Inflammatory macrophage (primary cell): ENCODE measurements at places on chromosomes 12 and 14.

DNA sequence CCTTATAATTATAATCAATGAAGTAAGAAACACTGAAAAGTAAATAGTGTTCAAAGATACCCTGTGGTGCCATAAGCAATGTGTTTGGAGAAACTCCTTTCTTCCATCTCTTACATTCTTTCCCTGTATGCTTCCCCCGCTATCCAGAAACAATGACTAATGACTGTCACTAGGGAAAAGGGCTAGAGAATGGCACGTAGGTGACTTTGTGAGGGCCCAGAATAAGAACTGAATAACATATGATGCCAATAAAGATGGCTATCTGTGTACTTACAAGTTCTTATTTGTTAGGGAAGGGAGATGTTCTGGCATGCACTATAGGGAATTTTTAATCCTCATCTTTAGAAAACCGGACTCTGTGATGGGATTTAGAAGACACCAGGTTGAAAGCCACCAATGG lies 4.7 kb upstream of the KRT7 start:
- DNase-seq, result no peak

DNA sequence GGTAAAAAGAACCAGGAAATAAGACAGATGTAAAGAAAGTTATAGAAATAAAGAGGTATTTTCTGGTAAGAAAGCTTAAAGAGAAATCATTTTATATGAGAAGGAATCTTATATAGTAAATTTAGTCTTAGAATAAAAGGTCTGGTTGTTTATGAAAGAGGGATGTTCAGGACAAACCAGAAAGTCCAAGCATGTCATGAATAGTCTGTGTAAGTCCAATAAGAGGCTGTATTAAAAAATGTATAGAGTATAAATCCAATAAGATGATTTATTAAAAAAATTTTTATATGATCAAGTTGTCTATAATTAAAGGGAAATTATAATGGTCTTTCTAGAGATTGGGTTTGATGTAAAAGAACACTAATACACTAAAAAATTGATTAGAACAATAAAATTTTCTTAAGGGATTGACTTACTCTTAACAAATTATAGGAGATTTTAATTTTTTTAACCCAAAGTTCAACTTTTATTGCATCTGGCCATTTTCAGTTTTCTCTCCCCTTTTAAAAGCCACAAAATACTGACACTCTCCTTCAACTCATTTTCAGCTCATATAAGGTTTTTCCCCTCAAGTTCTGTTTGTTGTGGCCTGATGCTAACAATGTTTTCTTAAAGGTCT lies 35.1 kb downstream of the ST8SIA1 start:
- DNase-seq, result no peak

GRCh38 chr14:87698481-87698880 lies 294.5 kb downstream of the GALC start:
- no peak for DNase-seq

GRCh38 chr14:94612174-94612573 lies at the start of gene SERPINA3:
SERPINA3 (plus strand) TSS chr14:94612391; CDS start chr14:94614442, 2,051 bp downstream.
- DNase-seq, result no peak

- DNase-seq, result no peak
These were observed 484.8 kb downstream of the EGLN3 start for GRCh38 chr14:33465846-33466700.

- no peak for DNase-seq
These were observed 6.7 kb upstream of the KRT75 start for GRCh38 chr12:52440821-52441319.

DNA sequence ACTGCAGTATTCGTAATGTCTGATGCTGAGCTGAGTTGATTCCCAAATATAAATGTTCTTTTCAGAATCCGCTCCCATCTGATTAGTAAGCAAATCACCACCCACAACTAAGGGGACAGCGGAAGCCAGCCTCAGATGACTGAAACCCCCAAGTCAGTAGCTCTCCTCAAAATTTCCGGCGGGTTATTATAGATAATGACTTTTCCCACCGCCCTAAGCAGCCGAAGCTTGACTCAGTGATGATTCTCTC lies 469 bp upstream of the LRFN5 start:
- no peak for DNase-seq

- DNase-seq, result no peak
These were observed 619.4 kb upstream of the ATP2B1 start for GRCh38 chr12:90327793-90328743.

- no peak for DNase-seq
These were observed 111.3 kb downstream of the DYRK2 start for GRCh38 chr12:67759829-67760228.

- no peak for DNase-seq
These were observed 61.4 kb upstream of the PCED1B start for GRCh38 chr12:47017901-47018475.

- DNase-seq, result no peak
These were observed 100.2 kb upstream of the ALX1 start for GRCh38 chr12:85179680-85180270.

GRCh38 chr14:76531821-76532318 lies 155.9 kb downstream of the ESRRB start:
- no peak for DNase-seq

GRCh38 chr12:80121661-80122060 lies 22.3 kb downstream of the OTOGL start:
- no peak for DNase-seq

DNA sequence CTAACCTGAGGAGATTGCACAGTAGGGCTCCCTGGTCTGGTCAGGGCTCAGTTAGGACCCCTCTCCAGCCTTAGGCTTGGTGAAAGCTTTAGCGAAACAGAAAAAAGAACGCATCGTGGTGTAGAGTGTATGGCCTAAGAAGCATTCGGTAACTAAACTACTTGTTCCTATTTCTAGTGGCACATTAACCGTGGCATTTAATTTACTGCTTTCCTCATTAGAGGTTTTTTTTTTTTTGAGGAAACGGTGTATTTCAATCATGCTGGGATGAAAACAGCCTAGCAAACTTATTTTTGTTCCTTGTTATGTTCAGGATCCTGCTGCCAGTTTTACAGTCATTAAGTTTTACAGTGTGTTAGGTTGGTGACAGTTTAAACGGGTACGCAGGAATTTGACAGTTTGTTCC lies 518 bp upstream of the OSBPL8 start:
- DNase-seq, result no peak

- peak; percentile 68 for DNase-seq
These were observed 46.3 kb upstream of the FBXO21 start for GRCh38 chr12:117236456-117237001.

DNA sequence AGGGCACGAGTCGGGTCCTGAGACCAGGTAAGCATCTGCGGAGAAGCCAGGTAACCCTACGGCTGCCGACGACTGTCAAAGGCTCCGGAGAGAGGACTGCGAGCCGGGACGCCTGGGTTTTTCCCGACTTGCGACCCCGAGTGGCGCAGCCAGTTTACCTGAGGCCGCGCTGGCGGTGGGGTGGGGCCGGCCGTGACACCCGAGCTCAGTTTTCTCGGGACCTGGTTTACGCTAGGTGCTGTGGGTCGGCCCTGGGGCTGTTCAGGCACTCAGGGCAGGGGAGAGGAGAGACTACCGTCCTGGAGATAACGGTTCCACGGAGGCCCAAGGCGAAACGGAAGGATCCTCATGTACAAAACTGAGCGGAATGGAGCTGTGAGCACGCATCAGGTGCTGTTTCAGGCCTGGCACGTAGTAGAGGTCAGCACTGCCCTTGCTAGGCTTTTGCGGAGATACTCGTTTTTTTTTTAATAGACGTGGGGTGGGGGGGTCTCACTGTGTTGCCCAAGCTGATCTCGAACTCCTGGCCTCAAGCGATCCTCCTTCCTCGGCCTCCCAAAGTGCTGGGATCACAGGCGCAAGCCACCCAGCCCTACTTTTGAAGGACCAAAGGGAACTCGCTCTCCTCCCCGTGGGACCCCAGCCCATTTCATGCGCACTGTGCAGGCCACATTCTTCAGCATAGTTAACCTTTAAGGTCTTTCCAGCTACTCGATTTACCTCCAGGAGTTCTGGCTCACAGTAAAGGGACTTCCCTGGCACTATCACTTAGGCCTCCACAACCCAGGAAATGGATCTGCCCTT lies 471 bp downstream of the MTRFR start:
- peak; percentile 18 for DNase-seq

DNA sequence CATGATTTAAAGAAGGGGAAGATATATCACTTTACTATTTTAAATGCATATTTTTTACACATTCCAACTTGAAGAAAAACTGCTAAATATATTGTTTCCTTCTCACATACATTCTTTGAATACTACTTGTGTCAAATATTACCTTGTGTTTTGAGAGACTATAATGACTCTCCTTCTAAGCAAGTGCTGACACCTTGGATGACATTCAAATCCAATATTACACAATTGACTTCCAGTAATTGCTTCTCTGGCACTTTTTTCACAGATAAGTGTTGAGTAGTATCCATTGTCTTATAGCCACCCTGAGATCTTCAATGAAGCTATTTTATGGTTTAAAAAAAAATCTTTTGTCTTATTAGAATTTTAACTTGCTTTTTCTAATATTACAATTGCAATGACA lies 61.2 kb upstream of the ST8SIA1 start:
- DNase-seq, result no peak

GRCh38 chr14:51738754-51739153 lies 87.0 kb downstream of the FRMD6 start:
- DNase-seq, result no peak

GRCh38 chr12:67472539-67472938 lies 176.0 kb upstream of the DYRK2 start:
- peak; percentile 47 for DNase-seq

- no peak for DNase-seq
These were observed 196.2 kb downstream of the CACNA1C start for GRCh38 chr12:2248901-2249381.

DNA sequence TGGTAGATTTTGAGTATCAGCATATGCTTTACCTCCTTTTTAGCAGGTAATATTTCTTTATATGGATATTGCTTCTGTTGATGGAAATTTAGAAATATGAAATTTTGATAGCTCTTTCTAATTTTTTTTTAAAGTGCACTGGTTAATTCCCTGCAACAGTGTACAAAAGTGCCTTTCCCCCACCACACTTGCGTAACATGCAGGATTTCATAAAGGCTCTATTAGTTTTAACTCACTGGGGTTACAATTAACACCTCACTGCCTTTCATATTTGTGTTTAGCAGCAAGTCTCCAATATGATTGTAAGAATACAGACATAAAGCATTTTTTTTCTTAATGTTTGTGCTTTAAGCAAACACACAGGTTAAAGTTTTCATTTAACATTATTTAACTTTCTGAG lies 25.6 kb downstream of the MNAT1 start:
- no peak for DNase-seq

DNA sequence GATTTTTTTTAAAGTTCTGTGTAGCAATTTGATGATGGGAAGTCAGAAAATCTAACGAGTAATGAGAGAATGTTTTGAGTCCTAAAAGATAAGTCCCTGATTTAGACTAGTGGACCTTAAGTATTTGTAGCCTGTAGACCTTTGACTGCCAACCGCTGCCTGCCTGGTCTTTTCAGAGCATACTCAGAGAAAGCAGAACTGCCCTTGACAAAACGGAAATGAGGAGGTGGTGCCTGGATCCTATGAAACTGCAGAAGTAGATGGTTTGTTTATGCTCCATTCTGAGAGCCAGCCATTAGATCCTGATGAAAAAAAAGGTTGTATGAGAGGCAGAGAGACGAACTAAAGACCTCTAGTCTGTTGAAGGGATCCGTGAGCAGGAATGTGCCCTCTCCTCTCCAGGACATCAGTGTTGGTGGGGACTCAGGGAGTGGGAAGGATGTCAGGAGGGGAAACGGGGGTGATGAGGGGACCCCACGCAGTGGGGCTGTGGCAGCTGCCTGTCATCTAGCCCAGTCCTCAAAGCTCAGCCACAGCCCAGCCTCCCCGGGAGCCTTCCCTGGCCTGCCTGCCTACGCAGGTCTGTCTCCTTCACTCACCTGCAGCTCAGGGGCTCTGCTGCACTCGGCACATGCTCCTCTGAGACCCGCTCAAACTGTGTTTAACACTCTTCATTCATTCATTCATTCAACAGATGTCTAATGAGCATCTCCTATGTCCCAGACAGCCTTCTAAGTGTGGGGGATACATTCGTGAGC lies 447.5 kb downstream of the AACS start:
- peak; percentile 38 for DNase-seq

GRCh38 chr12:22728987-22729386 lies 104.0 kb downstream of the ETNK1 start:
- no peak for DNase-seq

DNA sequence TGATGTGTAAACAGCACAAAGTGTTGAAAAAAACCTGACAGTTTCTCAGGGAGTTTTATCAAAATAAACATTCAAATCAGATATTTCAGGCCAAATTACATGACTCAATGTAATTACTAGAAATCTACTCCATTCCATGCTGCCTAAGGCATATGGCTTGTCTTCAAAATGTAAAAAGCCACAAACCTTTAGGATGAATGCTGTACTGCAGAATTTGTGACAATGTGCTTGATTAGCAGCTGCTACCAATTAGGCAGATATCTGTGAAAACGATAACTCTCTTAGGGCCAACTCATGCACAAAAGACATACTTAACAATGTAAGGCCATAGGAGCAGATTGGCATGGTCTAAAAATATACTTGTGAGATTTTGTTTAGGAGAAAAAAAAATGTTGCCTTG lies 267.0 kb downstream of the DACT1 start:
- no peak for DNase-seq

DNA sequence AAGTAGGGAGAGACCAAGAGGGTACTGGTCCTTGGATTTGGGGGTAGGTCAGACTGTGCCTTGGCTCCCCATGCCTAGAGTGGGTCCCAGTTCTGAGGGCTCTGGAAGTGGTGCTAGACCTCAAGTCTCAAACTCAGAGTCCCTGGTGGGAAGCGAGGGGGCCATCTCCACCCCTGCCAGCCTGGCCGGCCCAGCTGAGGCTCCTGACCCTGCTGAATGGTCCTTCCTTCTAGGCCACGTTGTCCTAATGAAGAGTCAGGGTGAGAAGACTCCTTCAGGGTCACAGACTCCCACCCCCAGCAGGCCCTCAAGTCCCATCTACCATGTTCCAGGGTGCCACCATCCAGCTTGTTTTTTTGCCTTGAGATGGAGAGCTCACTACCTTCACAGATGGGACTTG lies 12.9 kb downstream of the SERPINA6 start:
- DNase-seq, result no peak

GRCh38 chr12:4849115-4849541 lies 60.6 kb upstream of the KCNA1 start:
- DNase-seq, result peak; percentile 17

GRCh38 chr14:77094672-77095284 lies 3.3 kb upstream of the CIPC start:
- DNase-seq, result peak; percentile 88

- no peak for DNase-seq
These were observed 5.8 kb downstream of the AICDA start for GRCh38 chr12:8606890-8607289.

DNA sequence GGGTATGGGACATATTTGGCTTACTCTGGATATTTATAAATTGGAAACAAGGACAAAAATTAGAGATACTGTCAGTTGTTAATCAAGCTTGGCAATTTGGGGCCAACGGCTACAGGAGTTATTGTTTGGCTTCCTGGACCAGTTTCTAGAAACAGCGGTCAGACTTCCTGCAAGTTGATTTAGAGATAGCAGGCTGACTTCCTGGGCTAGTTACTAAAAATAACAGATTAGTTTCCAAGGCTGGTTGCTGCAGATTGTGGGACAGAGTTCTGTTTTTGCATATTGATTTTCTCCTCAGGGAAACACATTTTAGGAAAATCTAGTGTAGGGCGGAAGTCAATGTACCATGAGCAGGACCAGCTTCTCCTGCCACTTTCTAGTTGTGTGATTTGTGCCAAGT lies 144.0 kb upstream of the TMPO start:
- DNase-seq, result no peak

- peak; percentile 91 for DNase-seq
These were observed 31.7 kb downstream of the TNFAIP2 start for GRCh38 chr14:103155010-103155409.
